ENCODE measurements at places on chromosomes 5 and 9.

- DNase-seq, result no peak
Measured at GRCh38 chr9:2761424-2761823, 44.1 kb downstream of the KCNV2 start.

DNA sequence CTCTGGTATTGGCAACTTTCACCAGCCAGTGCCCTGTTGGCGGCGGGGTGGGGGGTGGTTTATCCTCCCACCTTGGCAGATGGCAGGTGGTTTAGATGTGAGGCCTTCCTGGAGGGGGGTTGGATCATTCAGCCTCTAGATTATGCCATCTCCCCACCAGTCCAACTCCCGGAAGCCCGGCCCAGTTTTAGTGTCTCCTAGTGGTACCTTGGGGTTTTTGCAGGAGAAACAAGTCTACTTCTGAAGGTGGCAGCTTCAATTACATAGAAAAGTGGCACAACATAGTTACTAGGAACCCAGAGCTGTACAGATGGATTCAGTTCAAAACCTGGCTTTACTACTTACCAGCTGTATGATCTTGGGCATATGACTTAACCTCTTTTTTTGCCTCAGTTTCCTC, 11.3 kb downstream of the PRLR start:
- DNase-seq, result no peak

DNA sequence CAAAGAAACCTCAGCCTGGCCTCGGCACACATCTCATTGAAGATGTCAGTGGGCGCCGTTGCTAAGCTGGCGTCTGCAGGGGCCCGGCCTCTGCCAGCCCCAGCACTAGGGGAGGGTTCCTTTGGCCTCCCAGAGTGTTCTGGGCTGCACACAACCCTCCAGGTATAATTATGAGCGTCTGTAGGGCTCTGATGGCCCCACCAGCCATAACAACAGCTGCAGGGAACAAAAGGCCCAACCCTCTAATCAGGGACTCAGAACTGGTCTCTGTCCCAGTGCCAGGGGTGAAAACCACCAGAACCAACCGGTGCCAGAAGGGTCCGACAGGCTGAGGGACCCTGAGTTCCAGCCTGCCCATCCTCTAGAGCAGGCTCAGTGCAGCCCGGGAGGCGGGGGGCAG, 39.5 kb upstream of the SLC12A7 start:
- DNase-seq, result no peak

- no peak for DNase-seq
Measured at GRCh38 chr5:42583322-42583721, 160.1 kb downstream of the GHR start.

DNA sequence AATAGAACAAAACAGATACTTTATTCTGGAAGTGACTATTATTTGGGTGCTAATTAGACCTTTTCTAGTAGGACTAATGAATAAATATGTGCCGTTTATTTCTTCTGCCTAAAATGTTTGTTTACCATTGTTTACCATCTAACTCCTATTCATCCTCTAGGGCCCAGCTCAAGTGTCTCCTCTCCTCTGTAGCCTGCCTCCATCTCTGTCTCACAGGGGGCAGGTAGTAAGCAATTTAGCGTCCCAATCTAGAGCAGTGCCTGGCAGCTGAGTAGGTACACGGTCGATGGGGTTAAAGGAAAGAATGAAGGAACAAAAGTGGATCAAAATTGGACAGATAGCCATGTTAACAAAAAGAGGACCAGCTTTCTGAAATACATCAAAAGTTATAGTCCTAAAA, 230.9 kb downstream of the SLF1 start:
- DNase-seq, result no peak

DNA sequence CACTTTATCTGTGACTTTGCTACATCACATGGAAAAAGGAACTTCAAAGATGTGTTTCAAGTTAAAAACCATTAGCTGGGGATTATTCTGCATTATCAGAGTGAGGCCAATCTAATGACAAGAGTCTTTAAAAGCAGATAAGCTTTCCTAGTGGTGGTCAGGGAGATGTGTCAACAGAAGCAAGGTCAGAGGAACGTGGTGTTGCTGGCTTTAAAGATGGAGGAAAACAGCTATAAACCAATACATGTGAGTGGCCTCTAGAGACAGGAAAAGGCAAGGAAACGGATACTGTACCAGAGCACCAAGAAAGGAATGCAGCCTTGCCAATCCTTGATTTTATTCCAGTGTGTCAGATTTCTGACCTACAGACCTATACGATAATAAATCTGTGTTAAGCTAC, 204.2 kb downstream of the TAF11L14 start:
- DNase-seq, result no peak

GRCh38 chr9:974996-975739, 1.3 kb upstream of the DMRT3 start:
- DNase-seq, result no peak

DNA sequence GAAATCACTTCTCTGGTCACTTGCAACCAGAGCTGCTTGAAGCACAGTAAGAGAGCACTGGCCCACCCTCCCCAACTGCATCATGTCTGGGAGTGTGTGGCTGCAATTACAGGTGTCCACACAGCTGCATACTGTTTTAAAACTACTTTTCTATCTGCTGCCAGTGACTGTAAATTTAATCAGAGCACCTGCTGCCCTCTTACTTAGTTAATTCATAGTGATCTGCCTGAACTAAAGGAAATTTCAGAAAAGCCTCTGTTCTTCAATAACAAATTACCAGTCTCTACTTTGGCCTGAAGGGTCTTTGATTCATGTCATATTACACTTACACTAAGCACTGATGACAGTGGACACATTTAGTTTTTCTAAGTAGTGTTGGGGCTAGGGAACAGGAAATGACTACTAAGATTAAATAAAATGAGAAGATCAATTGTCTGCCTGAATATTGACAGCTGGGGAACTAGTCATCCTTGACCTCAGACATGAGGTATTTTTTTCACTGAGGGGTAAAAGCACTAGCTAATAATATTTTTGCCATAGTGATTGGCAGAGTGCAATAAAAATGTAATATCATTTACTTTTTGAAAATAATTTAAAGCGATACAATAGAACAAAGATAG, 788.9 kb upstream of the GRAMD2B start:
- DNase-seq, result no peak

GRCh38 chr9:12718482-12719026, 25.4 kb downstream of the TYRP1 start:
- DNase-seq, result no peak

- DNase-seq, result no peak
Measured at GRCh38 chr9:38196714-38197113, 127.7 kb upstream of the SHB start.

DNA sequence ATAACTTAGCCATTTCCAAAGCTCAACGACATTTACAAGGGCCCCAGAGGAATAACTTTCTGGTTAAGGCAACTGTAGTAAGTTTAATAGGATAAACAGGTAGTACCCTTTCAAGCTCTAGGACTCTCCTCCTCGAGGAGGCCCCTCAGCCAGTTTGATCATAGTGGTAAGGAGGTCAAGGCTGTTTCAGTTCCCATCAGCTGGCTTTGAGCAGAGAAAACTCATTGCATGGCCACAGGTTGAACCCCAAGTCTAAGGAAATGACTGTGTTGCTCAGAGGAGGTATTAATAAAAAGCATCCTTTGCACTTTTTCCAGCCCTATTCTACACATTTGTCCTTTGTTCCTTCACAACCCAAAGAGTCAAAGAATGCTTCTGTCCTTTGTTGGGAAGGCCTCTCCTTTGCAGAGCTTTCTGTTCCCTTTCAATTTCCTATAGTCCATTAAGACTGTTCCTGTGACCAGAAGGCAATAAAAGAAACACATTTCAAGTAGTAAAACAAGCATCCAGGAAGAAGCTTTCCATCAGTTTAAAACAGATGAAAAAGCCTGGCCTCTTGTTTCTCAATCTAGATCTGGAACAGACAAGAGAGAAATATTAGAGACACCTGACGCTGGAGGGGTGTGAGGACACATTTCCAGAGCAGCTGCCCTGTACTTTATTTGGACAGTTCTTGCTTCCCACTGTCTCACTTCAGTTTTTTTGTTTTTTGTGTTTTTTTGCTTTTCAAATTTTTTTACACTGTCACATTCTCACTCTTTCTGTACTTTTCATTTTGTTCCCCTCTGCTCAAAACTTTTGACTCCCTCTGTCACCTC, 54.1 kb downstream of the PRRC1 start:
- DNase-seq, result no peak

DNA sequence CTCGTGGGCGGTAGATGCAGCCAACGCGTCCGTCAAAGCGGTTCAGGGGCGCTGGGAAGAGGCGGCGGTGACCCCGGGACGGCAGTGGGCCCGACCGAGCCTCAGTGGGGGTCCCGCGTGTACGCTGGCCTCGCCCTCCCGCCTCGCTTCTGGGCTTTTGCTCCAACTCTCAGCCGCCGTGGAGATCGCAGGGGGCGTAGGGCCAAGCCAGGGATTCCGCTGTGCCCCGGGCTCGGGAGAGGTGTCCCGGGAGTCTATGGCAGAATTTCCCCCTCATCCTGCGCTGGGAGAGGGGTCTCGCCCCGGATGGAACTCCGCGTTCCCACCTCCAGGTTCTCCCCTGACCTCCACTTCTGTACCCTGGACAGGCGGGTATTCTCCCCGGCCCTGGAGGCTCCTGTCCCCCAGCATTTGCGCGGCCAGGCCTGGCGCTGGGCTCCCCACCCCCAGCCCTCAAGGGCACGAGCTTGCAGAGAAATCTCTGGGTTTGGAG, 131.9 kb downstream of the MRPL36 start:
- no peak for DNase-seq

DNA sequence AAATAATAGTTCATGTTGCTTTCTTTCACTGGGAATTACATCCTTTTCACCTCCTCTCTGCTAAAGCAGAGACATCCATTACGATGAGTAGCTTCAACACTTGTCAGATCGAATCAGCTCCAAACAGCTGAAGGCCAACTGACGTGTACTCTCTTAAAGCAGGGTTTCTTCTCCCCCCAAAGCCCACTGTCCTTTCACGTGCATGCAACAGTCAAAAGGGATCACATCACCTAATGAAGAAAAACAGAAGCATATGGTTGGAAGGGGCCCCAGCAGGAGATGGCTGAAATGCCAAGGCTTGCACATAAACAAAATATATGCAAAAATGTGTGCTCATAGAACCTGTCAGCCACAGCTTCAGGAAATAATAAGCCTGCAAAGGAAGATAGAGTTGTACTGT, 421.6 kb downstream of the ANXA1 start:
- no peak for DNase-seq

DNA sequence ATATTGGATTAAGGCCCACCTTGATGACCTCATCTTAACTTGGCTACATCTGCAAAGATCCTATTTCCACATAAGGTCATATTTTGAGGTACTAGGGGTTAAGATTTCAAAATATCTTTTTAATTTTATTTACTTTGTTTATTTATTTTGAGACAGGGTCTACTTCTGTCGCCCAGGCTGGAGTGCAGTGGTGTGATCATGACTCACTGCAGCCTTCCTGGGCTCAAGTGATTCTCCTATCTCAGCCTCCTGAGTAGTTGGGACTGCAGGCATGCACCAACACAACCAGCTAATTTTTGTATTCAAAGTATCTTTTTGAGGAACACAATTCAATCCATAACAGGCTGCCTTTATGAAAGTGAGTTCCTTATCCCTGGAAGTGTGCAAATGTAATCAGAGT, 212.3 kb downstream of the PALM2AKAP2 start:
- no peak for DNase-seq

- no peak for DNase-seq
Measured at GRCh38 chr5:132044207-132044606, 16.2 kb upstream of the IL3 start.

- no peak for DNase-seq
Measured at GRCh38 chr9:115142517-115143270, 24.7 kb upstream of the TNC start.

- DNase-seq, result no peak
Measured at GRCh38 chr5:180213256-180213600, 4.2 kb upstream of the RASGEF1C start.

DNA sequence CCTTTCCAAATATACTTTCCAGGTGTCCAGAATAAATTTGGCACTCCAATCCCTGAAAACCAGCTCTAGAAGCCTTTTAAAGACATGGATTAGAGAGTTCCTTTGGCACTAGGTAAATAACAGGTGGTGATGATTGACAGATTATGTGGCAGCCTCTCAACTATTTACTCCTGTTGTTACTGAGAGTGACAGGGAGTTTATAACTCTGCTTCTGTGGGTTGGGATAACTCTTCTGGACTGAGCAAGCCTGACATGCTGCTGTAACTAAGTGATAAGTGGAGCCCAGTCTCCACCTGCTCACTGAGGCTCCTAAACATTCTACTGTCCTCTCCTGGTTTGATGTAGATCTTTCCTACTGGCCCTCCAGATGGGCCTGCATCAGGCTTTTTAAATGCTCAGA, 693.2 kb upstream of the FTMT start:
- no peak for DNase-seq

DNA sequence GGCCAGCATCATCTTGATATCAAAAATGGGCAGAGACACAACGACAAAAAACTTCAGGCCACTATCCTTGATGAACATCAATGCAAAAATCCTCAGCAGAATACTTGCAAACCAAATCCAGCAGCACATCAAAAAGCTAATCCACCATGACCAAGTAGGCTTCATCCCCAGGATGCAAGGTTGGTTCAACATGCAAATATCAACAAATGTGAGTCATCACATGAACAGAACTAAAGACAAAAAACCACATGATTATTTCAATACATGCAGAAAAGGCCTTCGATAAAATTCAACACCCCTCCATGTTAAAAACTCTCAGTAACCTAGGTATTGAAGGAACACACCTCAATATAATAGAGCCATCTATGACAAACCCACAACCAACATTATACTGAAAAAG, 8.5 kb downstream of the MTREX start:
- no peak for DNase-seq

DNA sequence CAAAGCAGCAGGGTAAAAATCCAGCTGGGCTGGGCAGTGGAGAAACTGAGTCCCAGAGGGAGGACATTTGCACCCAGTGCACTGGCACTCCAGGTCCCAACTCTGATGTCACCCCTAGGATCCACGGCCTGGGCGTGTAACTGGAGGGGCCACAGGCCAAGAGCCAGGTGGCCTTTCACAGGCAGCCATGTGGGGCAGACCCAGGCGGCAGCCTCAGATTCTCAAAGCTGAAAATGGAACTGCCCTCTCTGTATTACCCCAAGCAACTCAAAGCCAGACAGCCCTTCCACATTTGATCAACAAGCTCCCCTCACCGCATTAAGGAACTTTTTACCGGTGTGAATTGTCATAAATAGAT, 46.7 kb downstream of the RASGEF1C start:
- no peak for DNase-seq

- no peak for DNase-seq
Measured at GRCh38 chr5:5665225-5666075, 243.0 kb downstream of the ICE1 start.

GRCh38 chr9:126457175-126457547, 130.5 kb downstream of the MVB12B start:
- DNase-seq, result no peak

DNA sequence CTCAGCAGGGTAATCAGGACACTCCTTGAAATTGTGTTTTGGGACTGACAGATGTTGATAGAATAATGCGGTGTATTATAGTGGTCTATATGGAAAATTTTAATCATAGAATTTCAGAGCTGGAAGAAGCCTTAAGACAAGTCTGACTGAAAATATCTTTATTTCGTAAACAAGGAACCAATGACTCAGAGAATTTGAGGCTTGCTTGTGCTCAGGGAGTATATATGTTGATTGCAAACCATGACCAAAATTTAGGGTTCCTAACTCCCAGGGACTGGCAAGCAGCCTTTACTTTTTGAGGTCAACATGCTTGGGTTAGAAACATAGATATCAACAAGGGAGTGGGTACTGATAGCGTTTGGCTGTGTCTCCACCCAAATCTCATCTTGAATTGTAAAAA, 287.2 kb downstream of the CD180 start:
- DNase-seq, result no peak

GRCh38 chr5:92981001-92981400, 600.0 kb downstream of the NR2F1-AS1 start:
- no peak for DNase-seq

- DNase-seq, result no peak
Measured at GRCh38 chr5:161283296-161283695, 263.2 kb downstream of the GABRB2 start.

Data from stimulated activated CD8-positive, alpha-beta memory T cell treated with anti-CD3 and anti-CD28 coated beads, Interleukin-12 subunit alpha, Interleukin-12 subunit beta, amount 100 ng/mL, for 4 hours (primary cell).